ENCODE measurements at places on chromosomes 6 and 20.

GRCh38 chr6:49576618-49577017 is 26.1 kb downstream of the C6orf141 start:
- DNase-seq = no peak

GRCh38 chr6:116571683-116572000 is 338 bp downstream of the RWDD1 start:
- no peak for DNase-seq

GRCh38 chr6:71486461-71486860 is 197.8 kb downstream of the OGFRL1 start:
- no peak for DNase-seq

DNA sequence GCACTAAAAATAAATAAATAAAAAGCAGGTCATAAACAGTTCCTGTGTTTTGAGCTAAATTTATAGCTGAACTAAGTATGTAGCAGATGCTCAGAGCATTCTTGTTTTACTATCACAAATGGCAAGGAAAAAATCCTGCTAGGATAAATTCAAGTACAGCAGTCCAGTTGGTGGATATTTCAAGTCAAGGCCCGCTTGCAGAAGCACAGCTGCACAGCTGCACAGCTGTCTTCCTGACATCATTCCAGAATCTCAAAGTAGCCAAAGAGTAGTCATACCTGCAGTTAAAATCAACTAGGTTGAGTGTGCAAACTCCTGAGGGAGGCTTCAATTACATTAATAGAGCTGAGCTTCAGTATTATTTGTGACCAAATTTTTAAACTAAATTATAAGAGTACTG is 297.7 kb upstream of the MANEA start:
- no peak for DNase-seq

- no peak for DNase-seq
Measured at GRCh38 chr20:32181606-32182005, 25.9 kb downstream of the PLAGL2 start.

DNA sequence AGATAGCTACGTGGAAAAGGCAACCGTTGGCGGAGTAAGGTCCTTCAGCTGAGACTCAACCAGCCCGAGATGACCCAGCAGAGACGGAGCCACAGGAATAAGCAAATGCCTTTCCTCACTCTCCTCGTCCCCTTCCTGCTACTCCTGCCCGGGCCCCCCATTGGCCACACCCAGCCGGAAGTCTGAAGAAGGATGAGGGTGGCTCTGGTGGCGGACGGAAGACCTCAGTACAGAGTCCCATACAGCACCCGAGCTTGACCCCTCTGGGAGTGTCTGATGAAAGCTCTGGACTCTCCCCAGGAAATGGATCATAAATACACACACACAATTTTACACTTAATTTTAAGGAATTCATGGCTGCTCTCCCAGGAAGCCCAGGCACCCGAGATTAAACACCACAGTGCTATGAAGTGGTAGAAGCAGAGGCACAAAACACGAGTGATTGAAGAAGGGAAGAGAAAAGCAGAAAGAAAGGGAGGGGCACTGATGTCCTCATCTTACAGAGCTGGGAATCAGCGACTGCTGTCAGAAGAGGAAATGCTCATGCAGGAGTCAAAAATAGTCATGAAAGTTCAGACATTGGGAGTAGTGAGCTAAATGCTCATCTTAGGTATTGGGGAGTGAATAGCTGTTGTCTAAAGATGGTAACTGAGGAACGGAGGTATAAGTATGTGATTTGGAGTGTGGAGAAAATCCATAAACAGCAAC is 125.6 kb downstream of the BANF2 start:
- no peak for DNase-seq

DNA sequence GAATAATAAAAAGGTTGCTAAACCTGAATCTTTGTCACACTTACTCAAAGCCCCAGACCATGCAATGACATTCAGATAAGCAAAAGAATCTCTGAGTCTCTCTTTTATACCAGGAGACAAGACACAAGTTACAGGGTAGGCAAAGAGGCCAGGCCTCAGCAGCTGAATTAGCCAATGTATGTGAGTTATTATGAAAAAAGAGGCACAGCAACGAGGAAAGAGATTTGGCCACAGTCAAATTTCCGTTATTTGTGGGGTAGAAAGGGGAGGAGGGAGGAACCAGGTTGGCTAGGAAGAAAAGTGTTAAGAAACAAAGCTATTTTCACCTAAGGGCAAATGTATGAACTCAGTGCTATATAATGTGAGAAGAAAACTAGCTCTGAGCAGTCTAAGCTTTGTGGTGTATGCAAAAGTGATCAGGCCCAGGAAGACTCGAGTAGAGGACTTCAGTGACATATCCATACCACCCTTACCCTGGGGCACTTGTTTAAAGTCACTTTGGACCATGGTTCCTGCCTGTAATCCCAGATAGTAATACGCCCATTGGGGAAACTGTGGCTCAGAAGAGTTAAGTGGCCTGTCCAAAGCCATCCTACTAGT is 19.1 kb downstream of the IPCEF1 start:
- DNase-seq = no peak

GRCh38 chr6:167685654-167686053 is 141.1 kb upstream of the AFDN start:
- no peak for DNase-seq

- no peak for DNase-seq
Measured at GRCh38 chr6:11251553-11252360, 19.3 kb upstream of the NEDD9 start.

- no peak for DNase-seq
Measured at GRCh38 chr6:105764315-105764714, 321.8 kb upstream of the PRDM1 start.

DNA sequence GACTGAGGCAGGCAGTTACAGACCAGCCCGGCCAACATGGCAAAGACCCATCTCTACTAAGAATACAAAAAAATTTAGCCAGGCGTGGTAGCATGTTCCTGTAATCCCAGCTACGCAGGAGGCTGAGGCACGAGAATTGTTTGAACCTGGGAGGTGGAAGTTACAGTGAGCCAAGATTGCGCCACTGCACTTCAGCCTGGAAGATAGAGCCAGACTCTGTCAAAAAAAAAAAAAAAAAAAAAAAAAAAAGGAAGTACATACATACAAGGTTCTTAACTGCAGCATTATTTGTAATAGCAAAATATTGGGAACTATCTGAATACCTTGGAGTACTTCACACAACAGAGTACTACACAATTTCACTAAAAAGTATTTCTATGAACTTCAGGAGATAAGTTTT is 183.5 kb upstream of the OLIG3 start:
- no peak for DNase-seq

- DNase-seq = no peak
Measured at GRCh38 chr6:95208621-95209020, 368.7 kb upstream of the MANEA start.

GRCh38 chr20:36408219-36408618 is 102.1 kb downstream of the DLGAP4 start:
- DNase-seq = no peak

- no peak for DNase-seq
Measured at GRCh38 chr20:53287357-53288042, 306.1 kb downstream of the ZNF217 start.

- DNase-seq = no peak
Measured at GRCh38 chr6:156881687-156882629, 104.8 kb downstream of the ARID1B start.

DNA sequence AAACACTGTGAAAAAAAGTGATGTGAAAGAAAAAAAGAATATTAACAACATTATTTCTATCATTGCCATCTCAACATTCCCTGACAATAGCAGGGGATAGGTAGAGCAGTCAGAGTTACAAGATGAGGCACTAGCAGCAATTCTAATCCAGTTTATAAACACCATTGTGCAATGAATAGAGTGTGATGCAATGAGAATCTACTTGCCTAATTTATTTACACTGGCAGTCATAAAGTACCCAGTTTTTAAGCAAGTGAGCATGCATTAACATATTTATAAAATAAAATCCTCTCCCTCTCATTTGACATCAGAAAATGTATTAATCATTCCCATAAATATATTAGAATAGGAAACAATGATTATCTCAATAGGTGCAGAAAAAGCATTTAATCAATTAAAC is 2.5 kb upstream of the MANEA start:
- DNase-seq = no peak

DNA sequence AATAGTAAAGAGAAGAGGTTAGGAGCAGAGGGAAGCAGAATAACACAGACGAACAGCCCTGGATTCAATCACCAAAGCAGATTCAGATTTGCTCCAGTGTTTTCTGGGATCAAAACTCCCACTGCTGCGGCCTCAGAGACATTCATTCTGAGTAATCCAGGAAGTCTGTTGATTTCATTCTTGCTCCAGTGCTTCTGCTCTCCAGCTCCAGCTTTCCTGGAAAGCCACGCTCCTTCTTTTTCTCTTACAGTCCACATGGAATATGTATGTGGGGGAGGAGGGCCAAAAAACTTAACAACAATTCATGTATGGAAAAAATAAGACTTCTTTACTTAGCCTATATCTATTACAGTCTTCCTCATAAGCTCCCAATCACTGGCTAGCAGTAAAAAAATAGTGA is 26.4 kb upstream of the UST start:
- DNase-seq = no peak

- no peak for DNase-seq
Measured at GRCh38 chr6:79425589-79426311, 111.5 kb downstream of the LCA5 start.

DNA sequence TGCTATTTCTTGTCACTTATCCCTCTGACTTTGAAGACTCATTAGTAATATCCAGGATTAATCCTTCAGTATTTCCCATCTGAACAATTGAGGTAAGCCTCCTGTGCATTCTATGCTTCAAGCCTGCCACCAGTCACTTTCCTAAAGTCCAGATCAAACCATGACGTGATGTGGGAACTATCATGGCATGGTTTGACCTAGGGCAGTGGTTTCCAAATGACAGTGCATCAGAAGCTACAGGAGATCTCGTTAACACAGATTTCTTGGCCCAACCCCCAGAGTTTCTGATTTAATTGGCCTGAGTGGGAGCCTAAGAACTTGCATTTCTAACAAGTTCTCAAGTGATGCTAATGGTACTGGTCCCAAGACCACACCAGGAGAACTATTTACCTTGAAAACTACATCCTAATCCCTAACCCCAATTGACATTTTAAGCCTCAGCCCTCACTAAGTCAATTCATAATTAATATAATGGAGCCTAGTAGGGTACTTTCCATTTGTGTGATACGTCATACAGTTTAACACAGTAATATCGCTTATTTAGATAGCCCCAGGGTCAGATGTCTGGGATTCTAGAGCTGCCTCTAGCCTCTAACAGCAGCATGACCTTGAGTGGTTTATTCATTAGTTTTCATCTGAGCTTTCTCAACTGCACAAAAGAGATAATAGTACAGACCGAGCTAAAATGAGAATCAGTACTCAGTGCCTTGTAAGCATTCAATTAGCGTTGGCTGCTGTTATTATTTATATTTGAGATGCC is 907.6 kb downstream of the TFAP2A start:
- no peak for DNase-seq

DNA sequence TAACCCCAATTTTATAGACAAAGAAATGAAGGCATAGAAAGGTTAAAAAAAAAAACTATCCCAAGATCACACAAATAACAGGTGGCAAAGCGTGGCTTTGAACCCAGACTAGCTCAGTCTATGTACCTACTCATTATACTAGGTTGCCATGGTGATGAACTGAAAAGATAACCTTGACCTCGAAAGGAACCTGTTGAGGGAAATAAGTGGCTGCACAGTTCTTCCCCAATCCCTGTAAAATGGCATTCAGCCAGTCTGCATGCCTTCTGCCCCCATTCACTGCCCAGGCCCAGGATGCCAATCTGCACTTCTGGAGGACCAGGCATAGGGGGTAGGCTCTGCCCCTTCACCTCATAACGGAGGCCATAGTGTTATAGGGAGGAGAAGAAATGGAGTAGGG is 295.2 kb downstream of the PTPRT start:
- DNase-seq = no peak

- no peak for DNase-seq
Measured at GRCh38 chr20:20440886-20441658, 73.2 kb downstream of the INSM1 start.

- DNase-seq = peak; percentile 54
Measured at GRCh38 chr6:159008656-159009288, 8.8 kb upstream of the RSPH3 start.

- no peak for DNase-seq
Measured at GRCh38 chr20:49566401-49567364, 1.3 kb downstream of the PTGIS start.

DNA sequence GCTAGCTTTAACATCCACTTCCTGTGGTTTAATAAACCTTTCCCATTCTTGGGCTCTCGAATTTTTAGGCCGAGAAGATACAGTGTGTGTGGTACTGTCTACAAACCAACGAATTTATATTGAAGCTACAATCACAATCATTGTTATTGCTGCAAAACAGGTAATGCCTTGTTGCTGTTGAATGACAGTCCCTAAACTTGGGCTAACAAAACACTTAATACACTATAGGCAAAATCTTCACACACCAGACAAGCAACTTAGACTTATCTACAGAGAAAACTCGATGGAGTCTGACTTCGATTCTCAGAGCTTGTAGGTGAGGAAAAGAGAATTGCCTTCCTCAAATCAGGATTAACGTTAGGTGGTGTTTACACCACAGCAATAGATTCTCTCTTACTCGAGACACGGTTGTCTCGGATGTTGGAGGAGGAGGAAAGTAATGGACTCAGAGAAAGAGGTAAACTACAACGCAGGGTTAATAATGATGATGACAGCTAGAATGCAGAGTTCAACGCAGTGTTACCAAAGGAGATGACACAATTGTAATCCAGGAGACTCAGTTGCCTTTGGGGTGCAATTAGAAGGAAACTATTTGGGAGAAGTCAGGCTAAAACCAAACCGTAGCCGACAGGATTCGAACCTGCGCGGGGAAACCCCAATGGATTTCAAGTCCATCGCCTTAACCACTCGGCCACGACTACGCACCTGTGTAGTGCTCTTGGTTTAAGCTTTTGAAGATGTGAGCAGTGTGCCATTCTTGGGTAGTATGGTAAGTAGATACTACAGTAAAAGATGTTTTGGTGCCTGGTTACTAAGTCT is 32.5 kb upstream of the ZNF184 start:
- DNase-seq = no peak

DNA sequence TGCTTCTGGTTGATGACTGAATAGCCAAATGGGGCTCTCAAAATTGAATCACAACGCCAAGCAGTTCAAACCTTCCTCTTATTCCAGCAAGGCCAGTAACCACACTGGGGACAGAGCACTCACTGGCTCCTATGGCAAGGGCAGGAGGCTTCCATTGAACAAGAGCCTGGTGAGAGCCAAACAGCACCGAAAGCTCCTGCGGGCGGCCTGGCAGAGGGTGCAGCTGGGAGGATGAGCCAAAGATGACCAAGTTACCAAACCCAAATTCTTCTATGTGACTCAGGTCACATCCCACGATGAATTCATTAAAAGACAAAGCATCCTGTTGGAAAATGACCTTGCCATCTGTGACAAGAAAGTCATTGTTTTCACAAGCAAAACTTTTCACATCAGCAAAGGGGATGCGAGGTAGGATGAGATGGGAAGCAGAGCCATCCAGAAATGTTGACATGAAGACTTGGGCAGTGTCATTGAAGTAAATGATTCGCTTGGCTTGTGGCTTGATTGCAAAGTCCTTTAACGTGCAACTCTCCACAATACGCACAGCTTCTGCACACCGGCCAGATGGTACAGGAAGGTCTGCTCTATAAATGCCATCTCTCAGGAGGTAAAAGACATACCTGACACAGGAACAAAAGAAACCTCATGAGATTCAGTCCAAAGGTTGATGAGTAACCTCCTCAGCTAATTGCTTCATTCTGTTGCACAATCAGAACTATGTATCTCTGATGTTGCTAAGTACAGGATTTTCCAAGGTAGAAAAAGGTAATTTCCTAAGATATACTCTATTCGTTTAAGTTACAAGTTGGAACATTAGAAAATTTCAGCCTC is 36.3 kb downstream of the ROS1 start:
- DNase-seq = no peak
